ENCODE measurements at places on chromosomes 12 and 14.

DNA sequence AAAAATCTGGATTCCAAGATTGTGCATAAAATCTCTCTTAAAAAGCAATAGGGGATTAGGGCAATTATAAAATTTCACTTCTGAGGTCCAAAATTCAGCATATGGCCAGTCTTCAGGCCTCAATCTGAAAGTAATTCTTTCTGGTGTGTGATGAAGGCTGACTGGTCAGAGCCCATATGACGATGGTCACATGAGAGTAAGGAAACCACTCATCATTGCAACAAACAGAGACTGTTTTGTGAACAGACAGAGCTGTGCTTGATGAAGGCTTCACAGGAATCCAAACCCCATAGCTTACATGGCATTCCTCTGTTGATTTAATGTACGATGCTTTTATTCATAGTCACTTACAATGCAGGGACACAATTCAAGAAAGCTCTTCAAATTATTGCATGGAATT lies 238.1 kb downstream of the APAF1 start:
- DNase-seq: no peak

GRCh38 chr12:104499668-104500332 lies 43.1 kb downstream of the CHST11 start:
- DNase-seq: no peak

GRCh38 chr12:65889144-65889880 lies 65.0 kb downstream of the HMGA2 start:
- DNase-seq: no peak

DNA sequence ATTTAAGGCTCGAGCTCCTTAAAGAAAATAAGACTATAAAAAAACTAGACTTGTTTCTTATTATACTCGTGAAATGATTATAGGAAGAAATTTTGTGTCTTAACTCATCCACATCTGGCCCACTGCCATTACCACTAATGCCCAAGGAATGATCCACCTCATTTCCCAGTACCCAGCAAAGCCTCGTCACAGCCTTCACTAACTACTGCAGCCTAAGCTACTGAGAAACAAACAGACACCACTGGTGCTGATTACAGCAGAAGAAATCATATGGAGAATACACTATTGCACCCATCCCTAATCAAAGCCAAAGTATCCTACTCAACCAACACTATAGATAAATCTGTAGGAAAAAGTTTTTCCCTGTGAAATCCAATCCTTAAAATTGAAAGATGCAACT lies 205.3 kb upstream of the NAV3 start:
- no peak for DNase-seq

DNA sequence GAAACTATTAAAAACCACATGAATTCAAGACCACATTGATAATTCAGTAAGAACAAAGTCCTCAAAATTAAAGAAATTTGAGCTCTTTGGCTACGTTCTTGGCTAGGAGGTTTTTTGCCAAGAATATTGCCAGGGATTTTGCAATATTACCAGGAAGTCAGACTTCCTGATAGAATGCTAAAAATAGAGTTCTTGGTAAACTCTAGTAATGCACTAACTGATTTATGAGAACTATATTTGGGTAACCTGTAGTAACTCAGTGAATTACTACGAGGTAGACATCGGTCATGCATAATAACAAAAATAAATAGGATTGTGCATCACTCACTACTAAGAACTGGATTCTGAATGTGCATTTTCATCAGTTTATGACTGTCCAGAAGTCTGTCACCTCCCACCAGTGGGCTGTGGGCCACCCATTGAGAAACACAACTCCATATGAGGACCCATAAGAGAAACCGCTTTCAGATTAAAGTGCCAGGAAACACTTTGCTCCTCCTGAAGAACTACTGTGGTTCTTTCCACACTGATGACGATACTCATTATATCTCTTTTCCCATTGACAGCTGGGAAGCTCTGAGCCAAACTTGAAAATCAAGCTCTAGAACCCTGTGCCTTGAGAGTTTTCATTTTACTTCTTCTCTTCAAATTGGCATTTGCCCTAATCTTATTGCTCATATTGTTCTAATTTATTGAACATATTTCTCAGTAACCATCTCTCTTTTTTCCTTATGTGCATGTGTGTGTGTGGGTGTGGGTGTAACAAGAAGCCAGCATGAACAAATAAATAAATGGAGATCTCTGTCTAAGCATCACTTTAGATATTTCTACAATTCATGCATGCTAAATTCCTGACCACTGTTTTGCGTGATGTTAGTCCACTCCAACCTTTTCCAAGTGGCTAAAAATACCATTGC lies 116.6 kb downstream of the BCL11B start:
- DNase-seq: no peak

DNA sequence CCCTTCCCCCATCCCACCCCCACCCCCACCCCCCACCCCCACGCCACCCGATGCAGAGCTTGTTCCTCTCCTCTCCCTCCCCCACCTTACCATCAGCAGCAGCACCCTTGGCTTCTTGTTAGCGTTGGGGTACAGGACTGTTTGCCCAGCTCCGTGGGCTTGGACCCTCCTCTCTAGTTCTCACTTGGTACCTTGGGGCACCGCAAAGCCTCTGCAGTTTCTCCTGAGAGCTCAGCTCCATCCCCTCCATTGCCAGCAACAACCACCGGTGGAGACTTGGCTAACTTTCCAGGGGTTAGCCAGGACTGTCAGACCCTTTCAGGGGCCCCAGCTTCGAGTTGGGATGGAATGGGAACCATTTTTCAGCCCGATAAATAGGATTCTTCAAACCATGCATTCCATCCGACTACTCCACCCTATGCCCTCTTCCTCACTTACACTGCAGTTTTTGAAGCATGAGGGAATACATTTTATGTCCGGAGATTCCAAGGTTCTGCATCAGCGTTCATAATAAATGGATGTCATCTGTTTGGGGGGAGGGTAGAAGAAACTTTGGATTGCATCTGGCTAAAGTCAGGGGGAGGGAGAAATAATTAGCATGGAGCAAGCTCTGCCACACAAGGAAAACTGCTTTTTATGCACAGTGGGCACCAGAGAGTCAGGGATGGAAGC lies 1.1 kb downstream of the SCN8A start:
- DNase-seq: no peak

DNA sequence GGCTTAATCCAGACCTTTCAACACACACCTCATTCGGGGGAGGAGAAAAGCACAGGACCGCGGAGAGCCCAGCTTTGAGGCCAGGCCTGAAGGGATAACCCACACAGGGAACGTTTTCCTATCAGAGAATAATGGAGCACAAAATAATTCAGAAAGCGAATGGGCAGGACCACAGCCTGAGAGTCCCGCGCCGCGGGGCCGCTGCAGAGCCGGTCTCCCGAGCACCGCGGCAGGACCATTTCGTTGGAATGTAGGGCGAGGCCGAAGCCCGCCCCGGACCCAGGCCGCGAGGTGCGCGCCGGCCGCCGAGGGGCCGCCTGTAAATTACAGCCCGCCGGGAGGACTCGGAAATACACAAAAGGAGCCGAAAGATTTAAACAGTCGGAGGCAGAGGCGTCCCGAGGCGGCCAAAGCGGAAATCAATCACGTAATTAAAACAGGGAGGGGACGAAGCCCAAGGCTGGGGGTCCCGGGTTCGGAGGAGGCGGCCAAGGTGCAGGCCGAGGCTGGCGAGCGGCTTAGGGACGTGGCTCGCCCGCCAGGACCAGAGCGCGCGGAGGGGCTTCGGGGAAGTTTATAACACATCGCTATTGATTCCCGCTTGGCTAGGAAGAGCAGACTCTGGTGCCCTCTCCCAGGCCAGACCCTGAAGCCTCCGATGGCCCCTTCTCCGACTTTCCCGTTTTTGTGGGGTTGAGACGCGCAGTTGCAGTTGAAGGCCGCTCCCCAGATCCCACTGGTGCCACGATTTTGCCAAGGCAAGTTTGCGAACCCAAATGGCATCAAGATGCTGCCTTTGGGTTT lies 6.3 kb upstream of the HOXC4 start:
- DNase-seq: no peak

DNA sequence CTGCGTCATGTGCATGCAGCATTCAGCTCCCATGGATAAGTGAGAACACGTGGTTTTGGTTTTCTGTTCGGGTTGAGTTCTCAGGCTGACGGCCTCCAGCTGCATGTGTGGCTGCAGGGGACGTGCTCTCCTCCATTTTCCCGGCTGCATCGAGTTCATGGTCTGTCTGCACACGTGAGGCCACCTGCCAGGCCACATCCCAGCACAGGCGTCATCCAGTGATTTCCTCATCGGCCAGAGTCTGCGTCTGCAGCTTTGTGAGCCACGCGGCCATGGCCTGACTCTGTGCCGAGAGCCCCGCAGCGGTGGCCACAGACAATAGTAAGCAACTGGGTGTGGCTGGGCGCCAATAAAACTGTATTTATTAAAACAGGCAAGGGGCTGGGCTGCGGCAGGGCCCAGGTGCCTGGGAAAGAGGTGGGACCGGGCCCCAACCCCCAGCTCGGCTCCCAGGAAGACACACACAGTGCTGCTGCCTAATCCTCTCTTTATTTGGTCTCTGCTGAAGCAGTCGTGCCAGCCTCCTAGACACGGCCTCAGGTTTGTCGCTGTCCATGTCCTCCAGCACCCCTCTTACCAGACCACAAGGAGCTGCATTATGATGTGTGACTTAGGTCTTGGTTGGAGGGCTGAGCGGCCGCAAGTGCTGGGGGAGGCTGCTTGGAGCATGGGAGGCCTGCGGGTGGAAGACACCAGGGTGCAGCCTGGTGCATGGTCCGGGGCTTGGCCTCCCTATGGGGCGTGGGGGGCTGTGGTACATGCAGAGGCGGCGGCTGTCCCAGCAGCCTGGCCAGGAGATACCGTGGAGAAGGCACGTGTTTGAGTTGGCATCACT lies 52.0 kb downstream of the NOC4L start:
- DNase-seq: no peak

DNA sequence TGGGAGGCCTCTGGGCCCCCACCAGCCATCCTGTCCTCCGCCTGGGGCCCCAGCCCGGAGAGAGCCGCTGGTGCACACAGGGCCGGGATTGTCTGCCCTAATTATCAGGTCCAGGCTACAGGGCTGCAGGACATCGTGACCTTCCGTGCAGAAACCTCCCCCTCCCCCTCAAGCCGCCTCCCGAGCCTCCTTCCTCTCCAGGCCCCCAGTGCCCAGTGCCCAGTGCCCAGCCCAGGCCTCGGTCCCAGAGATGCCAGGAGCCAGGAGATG lies 729 bp upstream of the GAPDH start:
- no peak for DNase-seq

DNA sequence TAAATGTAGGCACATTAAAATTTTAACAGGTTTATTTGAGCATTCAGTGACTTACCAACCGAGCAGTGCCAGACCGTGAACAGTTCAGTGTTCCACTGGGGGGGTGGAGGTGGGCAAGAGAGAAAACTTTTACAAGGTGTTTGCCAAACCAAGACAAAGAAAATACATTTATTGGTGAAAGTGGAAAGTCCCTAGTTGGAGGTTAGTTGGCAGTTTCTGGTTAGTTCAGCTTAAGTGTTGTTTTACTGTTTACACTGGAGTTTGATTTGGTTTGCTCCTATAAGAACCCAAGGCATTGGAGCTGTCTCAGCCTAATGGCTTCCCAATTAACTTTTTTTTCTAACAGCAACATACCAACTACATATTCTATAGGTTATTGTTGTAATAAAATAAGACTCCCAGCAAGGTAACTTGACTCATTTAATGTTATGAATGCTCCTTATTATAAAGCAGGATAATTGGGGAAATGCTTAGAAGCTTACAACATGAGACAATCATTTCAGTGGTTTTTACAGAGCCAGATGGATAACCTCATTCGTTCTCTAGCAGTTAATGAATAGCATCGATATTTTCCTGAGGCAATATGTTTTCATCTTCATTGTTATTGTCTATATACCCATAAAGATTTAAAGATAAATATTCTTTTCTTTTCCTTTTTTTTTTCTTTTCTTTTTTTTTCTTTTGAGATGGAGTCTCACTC lies 115.8 kb downstream of the ETNK1 start:
- DNase-seq: no peak

GRCh38 chr12:13208533-13209435 lies 12.3 kb downstream of the EMP1 start:
- DNase-seq: no peak

DNA sequence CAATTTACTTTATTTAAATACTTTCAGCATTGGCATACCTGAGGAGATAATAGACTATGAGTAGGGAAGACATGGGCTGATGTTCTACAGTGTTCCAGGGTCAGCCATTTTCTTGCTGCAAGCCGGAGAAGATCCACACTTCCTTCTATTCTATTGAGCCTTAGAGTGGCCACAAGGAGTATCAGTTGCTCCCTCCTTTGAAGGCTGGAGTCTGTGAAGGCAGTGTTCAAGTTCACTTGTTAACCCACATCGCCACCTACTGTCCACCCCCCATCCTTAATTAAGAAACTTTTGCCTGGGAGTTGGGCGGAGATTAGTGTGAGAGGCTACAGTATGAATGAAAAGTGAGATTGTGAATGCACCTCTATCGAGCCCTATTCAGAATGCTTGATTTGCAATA lies 666.6 kb downstream of the NRXN3 start:
- peak; percentile 63 for DNase-seq

DNA sequence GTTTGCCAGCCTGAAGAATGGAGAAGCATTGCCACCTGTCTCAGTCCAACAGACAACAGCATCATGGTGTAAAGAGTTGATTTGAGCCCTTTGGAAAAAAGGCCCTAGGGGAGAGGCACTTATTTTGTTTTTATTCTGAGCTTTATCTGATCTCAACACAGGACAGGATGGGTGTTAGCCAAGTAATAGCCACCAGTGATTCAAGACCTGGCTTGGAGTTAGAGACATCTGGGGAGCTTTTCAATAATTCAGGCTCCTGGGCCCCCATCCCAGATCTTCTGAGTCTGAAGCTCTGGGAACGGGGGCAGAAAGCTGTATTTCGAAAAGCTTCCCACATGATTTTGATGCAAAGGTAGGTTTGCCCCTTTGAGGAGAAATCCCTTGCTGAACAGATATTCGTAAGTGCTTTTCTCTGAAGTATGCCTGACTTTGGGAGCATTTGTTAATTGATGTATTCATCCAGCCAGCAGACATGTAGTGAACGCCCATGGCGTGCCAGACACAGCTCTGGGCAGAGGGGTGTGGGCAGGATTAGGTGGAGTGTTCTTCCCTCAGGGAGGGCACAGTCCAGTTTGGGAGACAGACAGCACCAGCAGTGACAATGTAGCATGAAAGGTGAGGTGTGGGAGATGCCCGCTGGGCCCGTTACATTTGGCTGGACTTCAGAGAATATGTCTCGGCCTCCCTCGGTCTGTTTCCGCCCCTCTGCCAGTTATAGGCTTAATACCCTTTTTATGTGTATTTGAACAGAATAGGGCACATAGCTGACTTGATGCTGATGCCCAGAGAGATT lies 72.5 kb downstream of the TSPAN9 start:
- DNase-seq: no peak

GRCh38 chr12:58369576-58369975 lies 428.2 kb downstream of the ATP23 start:
- no peak for DNase-seq
